ENCODE measurements at places on chromosomes 11 and 22.
A peak's percentile ranks its signal among the peaks of the same experiment; 100 is the strongest.

GRCh38 chr11:122701143-122701542 is 45.6 kb downstream of the UBASH3B start:
- no peaks in the 10 kb centered on the region for H3K36me3 ChIP-seq
- peaks cover 24% of the 10 kb centered on the region for H3K4me1 ChIP-seq
- H3K27me3 ChIP-seq, result no peaks in the 10 kb centered on the region
- H3K4me3 ChIP-seq, result no peak overlapping the region
- H3K27ac ChIP-seq, result no peak overlapping the region

- H3K27me3 ChIP-seq, result no peaks in the 10 kb centered on the region
- peak; percentile 97 for DNase-seq
- peak within 1 kb of the TSS; percentile 96 for H3K4me3 ChIP-seq
- H3K27ac ChIP-seq, result peak within 1 kb of the TSS; percentile 91
Observed at GRCh38 chr22:43142880-43143562, at the start of gene MCAT. TSS of gene MCAT (minus strand) at chr22:43143398. CDS start at chr22:43143348, 50 bp downstream.

DNA sequence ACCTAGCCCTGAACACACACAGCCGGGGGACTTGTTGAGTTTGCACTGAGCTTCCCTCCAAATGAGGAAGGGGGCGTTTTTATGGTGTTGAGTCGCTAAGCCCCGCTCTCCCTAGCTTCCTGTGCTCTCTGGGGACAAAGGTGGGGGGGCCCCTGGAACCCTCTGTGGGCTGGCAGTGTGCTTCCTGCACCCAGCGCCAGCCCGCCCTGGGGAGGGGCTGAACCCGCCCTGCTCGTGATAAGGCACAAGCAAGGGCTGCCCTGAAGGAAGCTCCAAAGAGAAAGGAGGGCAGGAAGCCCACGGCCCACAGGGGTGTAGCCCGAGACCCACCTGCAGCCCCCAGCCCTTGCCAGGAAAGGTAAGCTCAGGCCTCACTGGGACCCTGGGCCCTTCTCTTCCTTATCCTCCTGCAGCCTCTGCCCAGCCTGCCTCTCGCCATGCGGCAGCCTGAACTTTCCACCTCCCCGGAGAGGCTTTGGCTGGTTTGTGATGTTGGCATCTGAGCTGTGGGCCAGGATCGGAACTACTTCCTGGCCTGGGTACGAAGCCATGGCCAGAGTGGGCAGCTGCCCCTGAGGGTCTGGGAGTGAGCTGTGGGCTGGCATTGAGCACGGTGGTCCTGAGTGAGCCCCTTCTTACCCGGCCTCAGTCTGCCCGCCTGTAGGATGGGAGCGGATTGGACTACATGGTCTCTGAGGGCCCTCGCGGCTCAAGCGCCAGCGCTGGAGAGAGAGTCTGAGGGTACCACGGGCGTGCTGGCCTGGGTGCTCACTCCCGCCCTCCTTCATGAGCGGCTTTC is at the start of gene FERMT3:
FERMT3 (plus strand) TSS at position 265 of the 799 bp plus-strand sequence. CDS start 644 bp downstream, outside the sequence.
- peaks cover 47% of the 10 kb centered on the region for H3K4me1 ChIP-seq
- peaks cover 44% of the 10 kb centered on the region for H3K36me3 ChIP-seq
- peak within 1 kb of the TSS; percentile 96 for H3K27ac ChIP-seq
- H3K27me3 ChIP-seq, result no peaks in the 10 kb centered on the region
- peak; percentile 97 for DNase-seq

DNA sequence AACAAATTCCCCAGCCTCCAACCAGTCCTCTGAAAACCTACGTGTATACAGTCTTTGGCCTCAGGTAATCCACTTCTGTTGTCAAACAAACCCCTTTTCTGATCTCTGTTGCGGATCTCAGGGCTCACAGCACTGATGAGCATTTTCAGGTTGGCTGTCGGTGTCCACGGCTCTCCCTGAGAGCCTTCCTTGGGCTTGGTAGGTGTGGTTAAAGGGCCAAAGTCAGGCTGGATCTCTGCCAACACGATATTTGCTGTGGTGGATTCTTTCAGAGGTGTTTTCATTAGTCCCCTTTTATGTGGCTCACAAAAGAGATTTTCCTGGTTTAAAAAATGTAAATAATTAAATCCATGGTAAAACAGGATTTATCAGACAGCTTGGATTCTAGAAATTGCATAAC is 2.9 kb downstream of the E2F8 start:
- peaks cover 30% of the 10 kb centered on the region for H3K27me3 ChIP-seq
- no peak for DNase-seq
- peaks cover 33% of the 10 kb centered on the region for H3K4me1 ChIP-seq
- H3K27ac ChIP-seq, result no peak overlapping the region

DNA sequence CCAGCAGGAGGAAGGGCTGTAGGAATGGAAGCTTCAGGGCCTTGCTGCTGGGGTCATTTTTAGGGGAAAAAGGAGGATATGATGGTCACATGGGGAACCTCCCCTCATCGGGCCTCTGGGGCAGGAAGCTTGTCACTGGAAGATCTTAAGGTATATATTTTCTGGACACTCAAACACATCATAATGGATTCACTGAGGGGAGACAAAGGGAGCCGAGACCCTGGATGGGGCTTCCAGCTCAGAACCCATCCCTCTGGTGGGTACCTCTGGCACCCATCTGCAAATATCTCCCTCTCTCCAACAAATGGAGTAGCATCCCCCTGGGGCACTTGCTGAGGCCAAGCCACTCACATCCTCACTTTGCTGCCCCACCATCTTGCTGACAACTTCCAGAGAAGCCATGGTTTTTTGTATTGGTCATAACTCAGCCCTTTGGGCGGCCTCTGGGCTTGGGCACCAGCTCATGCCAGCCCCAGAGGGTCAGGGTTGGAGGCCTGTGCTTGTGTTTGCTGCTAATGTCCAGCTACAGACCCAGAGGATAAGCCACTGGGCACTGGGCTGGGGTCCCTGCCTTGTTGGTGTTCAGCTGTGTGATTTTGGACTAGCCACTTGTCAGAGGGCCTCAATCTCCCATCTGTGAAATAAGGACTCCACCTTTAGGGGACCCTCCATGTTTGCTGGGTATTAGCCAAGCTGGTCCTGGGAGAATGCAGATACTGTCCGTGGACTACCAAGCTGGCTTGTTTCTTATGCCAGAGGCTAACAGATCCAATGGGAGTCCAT is 14.1 kb downstream of the IL10RA start:
- H3K27ac ChIP-seq, result peak overlapping the region; percentile 98
- H3K27me3 ChIP-seq, result no peaks in the 10 kb centered on the region
- peaks cover 77% of the 10 kb centered on the region for H3K4me1 ChIP-seq
- H3K4me3 ChIP-seq, result no peak overlapping the region

DNA sequence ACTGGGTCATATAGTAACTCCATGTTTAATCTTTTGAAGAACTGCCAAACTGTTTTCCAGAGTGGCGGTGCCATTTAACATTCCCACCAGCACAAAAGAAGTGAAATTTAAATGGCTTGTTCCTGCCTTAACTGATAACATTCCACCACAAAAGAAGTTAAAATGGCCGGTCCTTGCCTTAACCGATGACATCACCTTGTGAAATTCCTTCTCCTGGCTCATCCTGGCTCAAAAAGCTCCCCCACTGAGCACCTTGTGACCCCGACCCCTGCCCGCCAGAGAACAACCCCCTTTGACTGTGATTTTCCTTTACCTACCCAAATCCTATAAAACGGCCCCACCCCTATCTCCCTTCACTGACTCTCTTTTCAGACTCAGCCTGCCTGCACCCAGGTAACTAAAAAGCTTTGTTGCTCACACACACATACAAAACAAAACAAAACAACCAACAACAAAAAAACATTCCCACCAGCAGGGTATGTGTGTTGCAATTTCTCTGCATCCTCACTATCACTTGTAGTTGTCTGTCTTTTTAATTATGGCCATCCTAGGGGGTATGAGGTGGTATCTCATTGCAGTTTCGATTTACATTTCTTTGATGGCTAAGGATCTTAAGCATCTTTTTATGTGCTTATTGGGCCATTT is 109.0 kb downstream of the FAR1 start:
- no peak overlapping the region for H3K4me3 ChIP-seq
- no peak for DNase-seq
- H3K36me3 ChIP-seq, result no peaks in the 10 kb centered on the region
- no peak overlapping the region for H3K27ac ChIP-seq
- no peaks in the 10 kb centered on the region for H3K27me3 ChIP-seq

Measured in spleen (tissue), 13 donors.